ENCODE measurements at places on chromosomes 12 and 14.

DNA sequence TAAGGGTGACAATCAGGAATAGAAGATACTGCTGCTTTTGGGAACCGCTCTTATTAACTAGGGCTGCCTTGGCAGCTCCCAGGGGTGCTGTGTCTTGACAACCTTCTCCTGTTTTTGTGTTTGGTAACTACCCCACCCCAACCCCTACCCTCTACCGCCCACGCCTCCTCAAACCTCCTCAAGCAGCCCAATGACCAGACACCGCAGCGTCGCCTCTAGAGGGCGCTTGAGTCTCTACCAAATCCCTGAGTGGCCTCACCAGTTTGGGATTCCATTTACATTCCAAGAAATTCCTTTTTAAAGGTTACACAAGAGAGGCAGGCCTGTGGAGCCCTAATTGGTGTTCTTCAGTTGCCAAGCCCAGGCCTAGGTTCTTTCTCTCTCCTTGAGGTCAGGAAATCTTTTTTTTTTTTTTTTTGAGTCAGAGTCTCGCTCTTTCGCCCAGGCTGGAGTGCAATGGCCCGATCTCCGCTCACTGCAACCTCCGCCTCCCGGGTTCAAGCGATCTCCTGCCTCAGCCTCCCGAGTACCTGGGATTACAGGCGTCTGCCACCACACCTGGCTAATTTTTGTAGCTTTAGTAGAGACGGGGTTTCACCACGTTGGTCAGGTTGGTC lies 72.4 kb upstream of the USP44 start:
- DNase-seq: no peak

GRCh38 chr12:126883697-126884096 lies 1383.3 kb upstream of the TMEM132C start:
- no peak for DNase-seq

DNA sequence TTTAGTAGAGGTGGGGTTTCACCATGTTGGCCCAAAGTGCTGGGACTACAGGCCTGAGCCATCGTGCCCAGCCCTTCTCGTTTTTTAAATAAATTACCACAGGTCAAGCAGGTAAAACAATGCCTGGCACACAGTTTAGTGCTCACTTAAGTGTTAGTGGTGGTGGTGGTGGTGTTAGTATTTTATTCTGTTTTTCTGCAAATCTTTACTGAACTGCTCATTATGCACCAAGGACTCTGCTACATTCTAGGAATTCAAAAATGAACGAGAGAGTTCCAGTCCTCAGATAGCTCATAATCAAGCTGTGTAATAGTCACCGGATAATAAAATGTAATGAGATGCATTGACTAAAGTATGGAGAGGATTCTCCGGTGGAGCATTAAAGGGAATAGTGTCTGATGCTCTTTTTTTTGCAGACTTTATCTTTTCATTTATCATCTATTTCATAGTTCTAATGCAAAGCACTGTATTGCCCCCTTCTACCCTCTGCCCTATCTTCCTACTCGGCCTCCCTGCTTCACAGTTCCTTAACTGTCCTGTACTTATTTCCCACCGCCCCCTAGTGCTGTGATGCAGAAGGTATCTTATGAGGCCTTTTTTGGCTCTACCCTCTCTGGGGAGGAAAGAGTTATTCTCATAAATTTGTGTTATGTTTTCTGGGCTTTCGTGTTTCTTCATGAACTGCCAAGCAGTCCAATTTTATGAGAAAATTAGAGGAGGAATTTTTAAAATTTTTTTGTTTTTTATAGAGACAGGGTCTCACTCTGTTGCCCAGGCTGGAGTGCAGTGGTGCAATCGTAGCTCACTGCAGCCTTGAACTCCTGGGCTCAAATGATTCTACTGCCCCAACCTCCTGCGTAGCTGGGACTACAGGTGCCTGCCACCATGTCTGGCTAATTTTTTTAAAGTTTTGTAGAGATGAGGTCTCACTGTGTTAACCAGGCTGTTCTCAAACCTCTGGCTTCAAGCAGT lies 1.0 kb downstream of the ITFG2 start:
- DNase-seq: no peak

GRCh38 chr12:119704065-119704747 lies 36.3 kb downstream of the PRKAB1 start:
- peak; percentile 46 for DNase-seq
